ENCODE measurements at places on chromosomes 3 and 15. TPM values are rescaled to one million over a fixed set of nuclear protein-coding genes. Genes with fewer than 3 reads are reported as not detected.

The KCNH8 gene
- not detected for total RNA-seq

The SLC28A1 gene
- not detected for total RNA-seq

The SACM1L gene
- total RNA-seq, result 14.3 TPM

The OXSR1 gene
- 38.5 TPM for total RNA-seq

The ZNF860 gene
- total RNA-seq, result 1.4 TPM

The STAC gene
- 2.3 TPM for total RNA-seq

The BBX gene
- 16.2 TPM for total RNA-seq

The MESP2 gene
- total RNA-seq, result 0.30 TPM

Data from A549 treated with GW870086 at 1 μM for 4 hours (cell line).